SK-N-SH (cell line): ENCODE measurements at places on chromosomes 11 and 22.

- no peak for DNase-seq
These were observed 690 bp upstream of the UVRAG start for GRCh38 chr11:75814363-75814676.

DNA sequence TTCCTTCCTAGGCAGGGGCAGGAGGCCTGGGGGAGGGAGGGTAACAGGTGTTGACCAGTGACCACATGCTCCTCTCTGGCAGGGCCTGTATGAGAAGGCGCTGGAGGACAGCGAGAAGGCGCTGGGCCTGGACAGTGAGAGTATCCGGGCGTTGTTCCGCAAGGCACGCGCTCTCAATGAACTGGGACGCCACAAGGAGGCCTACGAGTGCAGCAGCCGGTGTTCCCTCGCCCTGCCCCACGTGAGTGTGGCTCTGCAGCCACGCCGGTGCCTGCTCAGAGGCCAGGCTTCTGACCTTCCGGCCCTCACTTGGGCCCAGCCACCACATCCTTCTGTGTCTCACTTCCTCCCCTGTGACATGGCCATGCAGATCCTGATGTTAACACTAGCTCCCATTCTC lies 25.8 kb downstream of the ZC3H7B start:
- no peak for DNase-seq

GRCh38 chr11:8768625-8769333 lies 86.2 kb downstream of the RPL27A start:
- no peak for DNase-seq

GRCh38 chr11:7020183-7020917 lies at the start of the genes NLRP14 and ZNF214:
Gene NLRP14 (plus strand): TSS chr11:7020479. CDS start chr11:7038587, 18,108 bp downstream.
Gene ZNF214 (minus strand): TSS chr11:7020346. CDS start chr11:7002835, 17,511 bp downstream.
- DNase-seq: peak; percentile 92

- no peak for DNase-seq
These were observed 362.3 kb upstream of the KIRREL3 start for GRCh38 chr11:127362754-127363308.

DNA sequence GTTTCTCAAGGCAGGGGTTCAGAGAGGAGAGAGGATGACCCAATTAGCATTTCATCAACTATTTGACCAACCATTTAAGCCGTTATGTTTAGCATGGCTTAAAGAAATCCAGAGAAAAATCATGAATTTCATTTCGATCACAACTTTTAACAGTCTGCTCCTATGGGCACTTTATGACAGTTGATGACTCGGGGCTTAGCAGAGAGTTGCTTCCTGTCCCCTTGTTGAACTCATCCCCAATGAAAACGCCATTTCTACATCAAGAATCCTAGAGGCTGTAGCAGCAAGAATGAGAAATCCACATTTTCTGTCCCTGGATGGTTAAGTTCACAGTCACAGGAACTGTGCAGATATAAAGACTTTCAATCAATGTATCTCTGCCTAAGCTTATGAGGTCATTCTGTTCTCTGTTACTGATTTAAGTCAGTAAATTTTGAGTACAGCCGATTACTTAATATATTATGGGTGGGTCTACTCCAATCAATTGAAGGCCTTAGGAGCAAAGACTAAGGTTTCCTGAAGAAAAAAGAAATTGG lies 81.1 kb downstream of the BDNF start:
- no peak for DNase-seq

DNA sequence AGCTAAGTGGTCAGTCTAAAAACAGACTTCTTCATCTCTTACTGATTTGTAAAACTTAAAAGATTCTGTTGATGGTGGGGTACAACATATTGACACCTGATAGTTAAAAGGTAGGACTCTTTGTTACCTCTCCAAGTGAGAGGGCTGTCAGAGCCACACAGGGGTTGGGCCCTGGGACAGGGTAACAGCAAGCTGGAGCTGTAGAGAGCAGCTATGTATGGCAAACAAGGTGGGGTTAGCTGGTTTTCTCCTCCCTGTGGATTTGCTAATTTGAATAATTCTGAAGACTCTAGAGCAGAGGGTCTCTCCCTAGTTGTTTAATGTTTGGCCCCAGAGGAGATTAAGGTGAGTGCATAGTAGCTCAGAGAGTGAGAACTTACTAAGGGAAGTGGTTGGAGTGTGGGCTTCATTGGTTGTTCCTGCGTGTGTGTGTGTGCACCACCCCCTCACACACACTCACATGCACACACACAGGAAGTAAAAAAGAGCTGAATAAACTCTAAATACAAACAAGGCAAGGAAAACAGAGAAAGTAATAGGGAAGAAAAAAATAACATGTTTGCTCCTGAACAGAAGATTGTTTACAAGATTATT lies 9.2 kb upstream of the GAS2 start:
- no peak for DNase-seq

GRCh38 chr11:8714622-8715225 lies 32.1 kb downstream of the RPL27A start:
- no peak for DNase-seq

- DNase-seq: no peak
These were observed 3.5 kb downstream of the CLDN5 start for GRCh38 chr22:19520566-19521305.

GRCh38 chr11:4102711-4103110 lies 8.1 kb downstream of the RRM1 start:
- no peak for DNase-seq

- no peak for DNase-seq
These were observed 75.6 kb upstream of the GRAMD1B start for GRCh38 chr11:123354371-123354975.

DNA sequence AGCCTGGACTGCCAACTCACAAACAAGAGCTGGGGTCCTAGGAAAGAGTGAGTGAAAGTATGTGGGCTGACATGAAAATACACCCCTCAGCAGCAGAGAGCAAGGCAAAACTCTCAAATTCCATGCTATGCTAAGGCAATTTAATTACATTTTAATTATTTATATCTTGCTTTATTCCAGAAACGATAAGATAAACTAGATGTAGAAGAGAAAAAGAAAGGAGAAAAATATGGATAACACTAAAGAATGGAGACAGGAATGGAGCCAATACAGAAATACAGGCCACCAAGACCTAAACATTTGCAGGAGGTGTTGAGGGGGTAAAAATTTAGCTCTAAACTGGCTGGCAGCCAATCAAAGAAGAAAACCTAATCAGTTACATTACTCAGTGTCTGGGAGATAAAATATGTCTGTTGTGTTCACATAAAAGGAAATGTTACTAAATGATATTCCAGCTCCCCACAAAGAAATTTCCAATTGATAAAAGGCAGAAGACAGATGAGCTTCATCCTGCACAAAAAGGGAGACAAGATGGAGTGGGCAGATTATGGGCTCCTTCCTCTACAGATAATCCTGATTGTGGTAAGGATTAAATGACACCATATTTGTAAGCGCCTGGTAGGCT lies 223.5 kb upstream of the BLID start:
- peak; percentile 14 for DNase-seq

- DNase-seq: peak; percentile 95
These were observed 39.7 kb downstream of the TPBGL start for GRCh38 chr11:75280227-75280701.

- DNase-seq: no peak
These were observed 94.8 kb downstream of the PICALM start for GRCh38 chr11:85974122-85974521.
